Heart left ventricle (tissue), 16 donors: ENCODE measurements at places on chromosomes 7 and 10.

DNA sequence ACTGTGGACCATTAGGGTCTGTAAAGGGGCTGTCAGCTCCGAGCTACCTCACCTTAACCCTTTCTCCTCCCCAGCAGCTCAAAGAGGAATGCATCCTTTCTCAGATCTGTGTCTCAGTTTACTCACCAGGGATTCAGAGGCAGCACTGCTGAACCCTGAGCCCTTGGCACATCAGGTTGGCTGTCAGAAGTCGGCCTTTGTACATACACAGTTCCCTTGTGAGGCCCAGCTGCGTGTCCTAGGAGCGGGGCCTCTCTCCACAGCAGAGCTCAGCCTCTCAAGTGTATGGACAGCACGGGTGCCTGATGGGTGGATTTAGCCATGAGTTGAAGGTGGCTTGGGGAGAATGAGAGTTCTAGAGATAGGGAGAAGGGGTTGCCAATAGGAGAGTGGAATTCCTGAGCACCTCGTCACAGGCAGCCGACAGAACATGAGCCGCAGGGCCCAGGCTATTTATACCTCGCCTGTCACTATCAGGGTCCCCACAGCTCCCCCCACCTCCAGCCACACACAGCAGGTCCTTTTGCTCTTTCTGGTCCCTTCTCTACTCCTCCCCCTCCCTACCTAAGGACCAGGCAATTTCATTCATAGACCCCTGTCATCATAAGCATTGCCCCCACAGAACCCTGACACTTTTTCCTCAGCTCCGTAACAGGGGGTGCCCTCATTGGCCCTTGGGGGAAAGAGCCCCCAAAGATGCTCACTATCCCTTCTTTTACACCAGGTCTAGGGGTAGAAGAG lies 2.1 kb upstream of the FLNC start:
- H3K27me3 ChIP-seq = no peaks in the 10 kb centered on the region
- no peaks in the 10 kb centered on the region for H3K36me3 ChIP-seq
- peak; percentile 88 for DNase-seq
- H3K4me3 ChIP-seq = peak overlapping the region; percentile 34
- H3K4me1 ChIP-seq = peaks cover 19% of the 10 kb centered on the region

DNA sequence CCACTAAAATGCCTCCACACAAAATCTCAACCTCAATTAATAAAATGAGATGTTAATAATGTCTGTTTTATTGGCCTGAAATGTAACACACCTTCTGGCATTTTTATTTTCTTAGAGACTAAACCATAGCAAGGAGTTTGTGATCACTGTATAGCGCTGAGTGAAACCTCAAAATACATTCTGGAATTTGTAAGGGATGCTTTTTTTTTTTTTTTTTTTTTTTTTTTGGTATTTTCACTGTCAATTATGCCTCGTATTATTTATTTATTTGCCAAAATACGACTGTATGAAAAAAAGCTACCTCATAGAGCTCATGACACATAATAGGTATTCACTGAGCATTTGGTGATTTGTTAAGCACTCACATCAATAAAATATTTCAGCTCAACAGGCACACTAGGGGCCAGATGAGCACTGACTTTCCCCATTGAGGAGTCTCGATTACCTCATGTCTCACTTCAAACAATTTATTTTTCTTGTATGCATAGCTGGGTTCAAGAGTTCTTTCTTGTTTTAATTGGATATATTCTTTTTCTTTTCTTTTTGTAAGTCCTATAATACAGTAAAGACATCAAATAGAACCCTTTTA lies 36.5 kb downstream of the SEMA3C start:
- H3K27me3 ChIP-seq = no peaks in the 10 kb centered on the region
- peaks cover 6% of the 10 kb centered on the region for H3K4me1 ChIP-seq
- no peaks in the 10 kb centered on the region for H3K36me3 ChIP-seq
- DNase-seq = no peak
- no peak overlapping the region for H3K27ac ChIP-seq

DNA sequence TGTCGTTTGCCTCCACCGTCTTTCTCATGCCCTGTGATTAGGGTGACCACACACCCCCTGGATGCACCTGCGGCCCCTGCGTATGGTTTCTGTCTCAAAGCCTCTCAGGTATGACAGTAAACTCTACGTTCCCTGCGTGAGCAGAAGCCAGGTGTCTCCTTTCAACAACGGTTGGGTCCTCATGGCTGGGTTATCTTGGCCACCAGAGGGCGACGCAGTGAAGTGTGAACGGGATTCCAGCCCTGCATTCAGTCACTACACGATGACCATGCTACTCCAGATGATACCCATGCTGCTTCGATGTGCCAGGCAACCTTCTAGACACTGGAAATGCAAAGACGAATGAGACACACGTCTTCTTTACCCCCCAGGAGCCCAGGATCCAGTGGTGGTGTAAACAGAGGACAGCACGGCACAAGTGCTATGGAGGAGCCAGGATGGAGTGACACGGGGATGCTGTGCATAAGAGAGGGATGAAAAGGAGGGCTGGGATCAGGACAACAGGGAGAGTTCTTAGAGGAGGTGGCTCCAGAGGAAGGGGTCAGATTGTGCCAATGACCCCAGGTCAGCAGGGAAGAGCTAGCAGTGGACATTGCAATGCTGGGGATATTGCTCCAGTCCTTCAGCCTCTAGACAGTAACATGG lies 228.1 kb upstream of the PFKP start:
- H3K27me3 ChIP-seq = peaks cover 20% of the 10 kb centered on the region
- no peak overlapping the region for H3K27ac ChIP-seq
- H3K4me3 ChIP-seq = no peak overlapping the region
- no peaks in the 10 kb centered on the region for H3K4me1 ChIP-seq
- DNase-seq = no peak

- peak overlapping the region; percentile 71 for H3K4me3 ChIP-seq
- no peaks in the 10 kb centered on the region for H3K27me3 ChIP-seq
- peak overlapping the region; percentile 99 for H3K27ac ChIP-seq
- H3K36me3 ChIP-seq = no peaks in the 10 kb centered on the region
- DNase-seq = peak; percentile 88
- H3K4me1 ChIP-seq = peaks cover 45% of the 10 kb centered on the region
Measured at GRCh38 chr10:63521416-63522276, 445 bp downstream of the REEP3 start.

- no peak for DNase-seq
- H3K27ac ChIP-seq = no peak overlapping the region
- no peaks in the 10 kb centered on the region for H3K4me1 ChIP-seq
- H3K4me3 ChIP-seq = no peak overlapping the region
Measured at GRCh38 chr10:102894466-102895213, 23.5 kb upstream of the CNNM2 start.

- H3K27me3 ChIP-seq = no peaks in the 10 kb centered on the region
- DNase-seq = no peak
- H3K36me3 ChIP-seq = no peaks in the 10 kb centered on the region
- H3K27ac ChIP-seq = no peak overlapping the region
Measured at GRCh38 chr7:128447941-128448564, 7.6 kb upstream of the HILPDA start.

GRCh38 chr7:120583899-120584586 lies 273.9 kb downstream of the TSPAN12 start:
- no peaks in the 10 kb centered on the region for H3K36me3 ChIP-seq
- H3K4me3 ChIP-seq = no peak overlapping the region
- no peak overlapping the region for H3K27ac ChIP-seq
- DNase-seq = no peak
- H3K27me3 ChIP-seq = no peaks in the 10 kb centered on the region

GRCh38 chr10:113094114-113094486 lies 144.1 kb downstream of the TCF7L2 start:
- no peak for DNase-seq
- no peak overlapping the region for H3K27ac ChIP-seq
- H3K4me3 ChIP-seq = no peak overlapping the region
- H3K4me1 ChIP-seq = no peaks in the 10 kb centered on the region
- H3K36me3 ChIP-seq = peaks cover 4% of the 10 kb centered on the region

- H3K36me3 ChIP-seq = no peaks in the 10 kb centered on the region
- peak; percentile 59 for DNase-seq
- H3K27me3 ChIP-seq = peaks cover 8% of the 10 kb centered on the region
- H3K4me3 ChIP-seq = no peak overlapping the region
- no peak overlapping the region for H3K27ac ChIP-seq
- no peaks in the 10 kb centered on the region for H3K4me1 ChIP-seq
Measured at GRCh38 chr7:4144811-4145510, 537.1 kb upstream of the FOXK1 start.

DNA sequence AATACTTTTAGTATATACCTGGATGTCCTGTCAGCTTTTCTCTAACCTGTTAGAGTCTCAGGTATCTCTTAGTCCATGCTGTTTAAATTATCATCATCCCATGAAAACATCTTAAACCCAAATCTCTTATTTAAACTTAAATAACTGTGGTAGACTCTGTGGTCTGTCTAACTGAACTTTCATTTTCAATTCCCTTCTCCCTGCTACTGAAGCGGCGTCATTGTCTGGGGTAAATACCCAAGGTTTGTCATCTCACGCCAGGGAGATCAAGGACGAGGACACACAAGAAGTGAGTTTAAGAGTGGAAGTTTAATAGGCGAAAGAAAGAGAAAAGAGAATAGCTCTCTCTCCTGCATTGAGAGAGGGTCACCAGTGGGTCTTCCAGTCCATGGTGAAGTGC lies 804.4 kb upstream of the CELF2 start:
- no peaks in the 10 kb centered on the region for H3K27me3 ChIP-seq
- DNase-seq = no peak
- no peaks in the 10 kb centered on the region for H3K4me1 ChIP-seq
- H3K36me3 ChIP-seq = no peaks in the 10 kb centered on the region
- no peak overlapping the region for H3K27ac ChIP-seq

DNA sequence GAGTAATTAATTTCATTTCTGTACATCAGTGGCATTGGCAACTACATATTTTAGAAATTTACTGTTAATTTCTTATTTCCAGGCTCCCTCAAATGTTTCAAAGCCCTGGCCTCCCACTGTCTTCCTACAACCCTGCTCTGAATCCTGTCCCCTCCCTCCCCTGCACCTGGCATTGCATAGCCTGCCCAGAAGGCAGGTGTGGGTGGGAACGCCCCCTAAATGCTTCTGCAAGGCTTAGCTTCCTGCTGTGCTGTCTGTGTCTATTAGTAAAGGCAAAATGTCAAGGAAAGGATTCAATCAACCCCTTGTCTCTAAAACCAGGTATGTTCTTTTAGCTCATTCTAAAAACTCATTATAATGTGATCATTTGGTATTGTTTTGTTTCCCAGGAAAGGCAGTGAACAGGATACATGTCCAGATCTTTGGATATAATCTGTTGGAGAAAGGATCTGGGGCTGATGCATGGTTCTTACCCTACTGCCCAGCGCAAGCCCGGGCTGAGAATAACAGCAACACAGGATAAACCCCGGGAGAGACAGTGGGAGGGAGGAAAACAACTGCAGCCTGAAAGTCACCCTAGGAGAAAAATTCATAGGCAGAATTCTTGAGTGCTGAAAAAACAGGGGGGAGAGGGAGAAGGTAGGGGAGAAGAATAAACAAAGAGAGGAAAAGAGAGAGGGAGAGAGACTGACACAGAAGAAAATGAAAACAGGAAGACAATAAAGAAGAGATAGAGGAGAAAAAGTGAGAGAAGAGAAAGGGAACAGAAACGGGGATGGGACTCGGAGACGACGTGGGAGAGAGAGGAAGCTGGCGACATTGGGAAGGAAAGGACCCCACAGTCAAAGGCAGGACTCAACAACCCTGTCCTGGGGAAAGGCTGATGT lies 589 bp downstream of the ZNF488 start:
- no peak overlapping the region for H3K27ac ChIP-seq
- H3K36me3 ChIP-seq = no peaks in the 10 kb centered on the region
- peak; percentile 8 for DNase-seq
- peak overlapping the region; percentile 76 for H3K4me3 ChIP-seq
- no peaks in the 10 kb centered on the region for H3K27me3 ChIP-seq

GRCh38 chr10:60513281-60513680 lies 123.6 kb upstream of the ANK3 start:
- H3K36me3 ChIP-seq = no peaks in the 10 kb centered on the region
- no peaks in the 10 kb centered on the region for H3K4me1 ChIP-seq
- no peak overlapping the region for H3K4me3 ChIP-seq
- DNase-seq = no peak
- H3K27ac ChIP-seq = no peak overlapping the region

GRCh38 chr10:93893646-93894515 lies at the start of gene SLC35G1:
TSS of gene SLC35G1 (plus strand) at chr10:93893978. CDS start at chr10:93894034, 56 bp downstream.
- no peaks in the 10 kb centered on the region for H3K36me3 ChIP-seq
- H3K4me3 ChIP-seq = peak within 1 kb of the TSS; percentile 95
- H3K27me3 ChIP-seq = no peaks in the 10 kb centered on the region
- peak within 1 kb of the TSS; percentile 50 for H3K27ac ChIP-seq
- peaks cover 23% of the 10 kb centered on the region for H3K4me1 ChIP-seq
- peak; percentile 75 for DNase-seq
